Esophagus squamous epithelium (tissue), 5 donors: ENCODE measurements at places on chromosomes 3 and 15.

- H3K27me3 ChIP-seq: no peaks in the 10 kb centered on the region
- no peak for DNase-seq
- no peaks in the 10 kb centered on the region for H3K4me1 ChIP-seq
- H3K27ac ChIP-seq: no peak overlapping the region
Measured at GRCh38 chr3:159977295-159977694, 11.3 kb upstream of the IL12A start.

GRCh38 chr3:174863488-174863887 is 4.4 kb downstream of the NAALADL2 start:
- H3K4me1 ChIP-seq: peaks cover 2% of the 10 kb centered on the region
- no peak overlapping the region for H3K4me3 ChIP-seq
- no peaks in the 10 kb centered on the region for H3K36me3 ChIP-seq
- H3K27ac ChIP-seq: no peak overlapping the region

DNA sequence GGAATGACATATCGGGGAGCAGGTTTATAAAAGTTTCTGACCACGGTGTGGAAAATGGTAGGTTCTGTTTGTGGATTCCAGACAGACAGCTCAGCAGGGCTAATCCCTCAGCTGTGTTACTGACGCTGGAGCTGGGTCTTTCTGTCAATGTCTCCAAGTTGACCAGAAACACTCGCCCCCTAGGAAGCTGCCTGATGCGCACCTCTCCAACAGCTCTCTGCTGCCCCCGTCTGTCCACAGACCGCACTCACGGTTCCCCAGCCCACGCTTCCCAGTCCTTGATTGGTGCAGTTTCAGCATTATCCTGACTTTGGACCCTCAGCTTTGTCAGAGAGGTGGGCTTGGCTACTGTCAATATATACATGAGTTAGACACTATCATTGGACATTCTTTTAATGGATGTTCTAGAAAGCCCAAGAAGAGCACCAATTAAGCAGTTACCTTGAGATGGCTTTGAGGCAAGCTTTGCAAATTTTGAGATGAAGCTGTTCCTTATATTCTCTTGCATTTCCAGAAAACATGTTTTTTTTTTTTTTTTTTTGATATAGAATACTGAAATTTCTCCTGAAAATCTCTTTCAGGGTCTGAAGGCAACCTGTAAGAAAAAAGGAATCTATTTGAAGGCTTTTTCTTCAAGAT is 98.9 kb upstream of the TBC1D5 start:
- DNase-seq: no peak
- H3K27me3 ChIP-seq: no peaks in the 10 kb centered on the region
- H3K4me1 ChIP-seq: no peaks in the 10 kb centered on the region
- no peak overlapping the region for H3K27ac ChIP-seq
- H3K4me3 ChIP-seq: no peak overlapping the region

GRCh38 chr3:59150039-59150438 is 100.2 kb upstream of the CFAP20DC start:
- no peaks in the 10 kb centered on the region for H3K27me3 ChIP-seq
- no peak overlapping the region for H3K4me3 ChIP-seq
- H3K36me3 ChIP-seq: no peaks in the 10 kb centered on the region
- no peak for DNase-seq
- no peaks in the 10 kb centered on the region for H3K4me1 ChIP-seq

DNA sequence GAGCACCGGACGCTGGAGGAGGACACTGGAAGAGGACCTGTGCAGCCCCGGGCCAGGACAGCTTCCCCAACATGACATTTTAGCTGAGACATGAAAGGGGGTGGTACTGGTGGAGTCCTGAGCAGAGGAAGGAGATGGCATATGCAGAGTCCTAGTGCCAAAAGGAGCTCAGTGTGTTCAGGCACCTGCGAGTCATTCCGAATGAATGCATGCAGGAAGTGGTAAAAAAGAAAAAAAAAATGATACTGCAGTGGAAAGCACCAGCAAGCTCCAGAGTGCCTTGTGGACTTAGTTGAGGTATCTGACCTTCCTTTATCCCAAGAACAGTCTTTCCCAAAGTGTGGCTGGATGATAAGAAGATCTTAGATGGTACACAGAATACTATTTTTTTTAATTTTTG is 6.6 kb upstream of the ZNF148 start:
- no peaks in the 10 kb centered on the region for H3K36me3 ChIP-seq
- H3K4me1 ChIP-seq: peaks cover under 1% of the 10 kb centered on the region
- H3K4me3 ChIP-seq: no peak overlapping the region
- no peak for DNase-seq

- H3K27me3 ChIP-seq: no peaks in the 10 kb centered on the region
- no peak overlapping the region for H3K27ac ChIP-seq
- peaks cover 7% of the 10 kb centered on the region for H3K4me1 ChIP-seq
- no peak overlapping the region for H3K4me3 ChIP-seq
- no peak for DNase-seq
Measured at GRCh38 chr3:111668888-111669488, 73.8 kb upstream of the ZBED2 start.

DNA sequence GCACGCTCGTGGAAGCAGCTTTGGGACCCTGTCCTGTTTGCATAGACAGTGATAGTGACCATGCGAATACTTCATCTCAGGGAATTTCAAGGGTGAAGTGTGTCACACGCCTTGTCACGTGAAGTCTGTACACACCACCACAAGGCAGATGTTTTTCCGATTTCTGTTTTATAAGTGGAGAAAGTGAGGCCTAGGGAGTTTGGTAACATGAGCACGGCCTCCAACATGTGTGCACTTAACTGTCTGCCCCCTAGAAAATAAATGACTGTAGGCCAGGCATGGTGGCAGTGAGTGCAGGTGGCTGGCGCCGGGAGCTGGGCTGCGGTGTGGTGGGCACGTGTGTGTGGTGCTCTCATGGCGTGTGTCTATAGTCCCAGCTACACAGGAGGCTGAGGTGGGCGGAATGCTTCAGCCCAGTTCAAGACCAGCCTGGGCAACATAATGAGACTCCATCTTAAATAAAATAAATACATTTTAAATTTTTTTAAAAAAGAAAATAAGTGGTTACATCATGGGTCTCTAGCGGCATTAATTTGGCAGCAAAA is 42.0 kb downstream of the WHAMM start:
- no peak overlapping the region for H3K27ac ChIP-seq
- H3K27me3 ChIP-seq: no peaks in the 10 kb centered on the region
- H3K36me3 ChIP-seq: peaks cover 16% of the 10 kb centered on the region
- no peak for DNase-seq

GRCh38 chr3:146395164-146395563 is 74.2 kb downstream of the PLSCR2 start:
- DNase-seq: no peak
- no peaks in the 10 kb centered on the region for H3K36me3 ChIP-seq
- H3K27ac ChIP-seq: no peak overlapping the region
- peaks cover 7% of the 10 kb centered on the region for H3K4me1 ChIP-seq
- H3K4me3 ChIP-seq: no peak overlapping the region
- no peaks in the 10 kb centered on the region for H3K27me3 ChIP-seq

DNA sequence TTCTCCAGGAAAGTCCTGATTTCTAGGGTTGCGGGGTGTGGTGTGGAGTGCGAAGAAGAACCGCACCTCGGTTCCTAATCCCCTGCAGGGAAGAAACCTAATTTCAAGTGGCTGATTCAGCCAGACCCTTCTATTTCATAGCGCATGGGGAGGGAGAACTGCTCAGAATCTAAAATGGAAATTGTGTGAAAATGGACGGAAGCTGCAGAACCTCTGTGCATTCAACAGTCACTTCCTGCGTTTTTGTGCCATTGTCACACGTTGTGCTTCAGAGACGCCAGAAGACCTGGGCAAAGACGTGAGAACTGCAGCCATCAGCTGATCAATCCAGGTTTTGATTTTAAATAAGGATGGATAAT is 1.2 kb downstream of the SIDT1 start:
- H3K36me3 ChIP-seq: no peaks in the 10 kb centered on the region
- DNase-seq: no peak
- peak overlapping the region; percentile 70 for H3K27ac ChIP-seq
- H3K27me3 ChIP-seq: no peaks in the 10 kb centered on the region

- no peaks in the 10 kb centered on the region for H3K27me3 ChIP-seq
- peaks cover 10% of the 10 kb centered on the region for H3K4me1 ChIP-seq
- H3K4me3 ChIP-seq: peak overlapping the region; percentile 88
- peak overlapping the region; percentile 97 for H3K27ac ChIP-seq
- DNase-seq: no peak
Measured at GRCh38 chr15:82540984-82541431, 751 bp upstream of the RPS17 start.

DNA sequence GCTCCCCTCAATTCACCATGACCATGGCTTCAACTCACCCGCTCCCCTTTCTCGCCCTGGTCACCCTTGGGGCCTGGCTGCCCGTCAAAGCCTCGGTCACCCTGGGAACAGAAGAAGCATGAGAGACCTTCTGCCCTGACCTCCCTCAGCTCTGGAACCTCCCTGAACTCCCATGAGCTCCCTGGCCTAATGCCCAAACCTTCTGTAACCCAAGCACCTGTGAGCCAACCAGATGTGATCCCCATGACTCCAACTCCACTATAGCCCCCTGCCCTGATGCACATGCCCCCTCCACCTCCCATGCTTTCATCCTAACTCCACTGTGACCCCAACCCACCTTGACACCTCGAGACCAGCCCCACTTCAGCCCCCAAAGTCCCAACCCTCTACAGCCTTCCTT is 3.5 kb upstream of the UCN2 start:
- no peak for DNase-seq
- no peaks in the 10 kb centered on the region for H3K27me3 ChIP-seq
- H3K4me3 ChIP-seq: no peak overlapping the region
- H3K4me1 ChIP-seq: peaks cover 4% of the 10 kb centered on the region

DNA sequence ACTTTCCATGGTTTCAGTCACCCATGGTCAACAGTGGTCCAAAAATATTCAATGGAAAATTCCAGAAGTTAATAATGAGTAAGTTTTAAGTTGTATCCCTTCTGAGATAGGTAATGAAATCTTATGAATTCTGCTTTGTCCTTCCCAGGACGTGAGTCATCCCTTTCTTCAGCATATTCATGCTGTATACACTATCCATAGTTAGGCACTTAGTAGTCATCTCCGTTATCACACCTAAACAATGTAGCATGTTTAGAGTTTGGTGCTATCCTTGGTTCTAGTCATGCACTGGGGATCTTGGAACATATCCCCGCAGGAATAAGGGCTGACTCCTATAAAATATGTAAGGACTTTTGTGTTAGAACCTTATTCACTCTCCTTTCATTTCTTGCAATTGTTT is 153.2 kb downstream of the UNC13C start:
- no peaks in the 10 kb centered on the region for H3K36me3 ChIP-seq
- no peak for DNase-seq
- no peak overlapping the region for H3K4me3 ChIP-seq
- no peaks in the 10 kb centered on the region for H3K27me3 ChIP-seq
- H3K4me1 ChIP-seq: no peaks in the 10 kb centered on the region

DNA sequence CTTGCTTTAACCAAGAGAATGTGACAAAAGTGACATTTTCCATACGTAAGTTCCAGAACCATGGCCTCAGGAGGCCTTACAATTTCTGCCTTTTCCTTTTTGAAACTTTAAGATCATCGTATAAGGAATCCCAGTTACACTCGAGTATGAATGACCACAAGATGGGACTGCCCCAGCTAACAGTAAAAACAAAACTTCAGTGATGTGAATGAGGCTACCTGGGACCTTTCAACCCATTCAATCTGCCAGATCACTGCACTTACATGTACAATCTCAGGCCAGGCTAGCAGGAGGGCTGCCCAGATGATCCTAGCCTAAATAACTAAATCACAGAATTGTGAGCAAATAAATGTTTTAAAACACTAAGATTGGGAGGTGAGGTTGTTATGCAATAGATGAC is 328.8 kb downstream of the CNTN6 start:
- H3K4me3 ChIP-seq: no peak overlapping the region
- no peak overlapping the region for H3K27ac ChIP-seq
- no peak for DNase-seq

GRCh38 chr15:70038730-70039392 is 58.9 kb downstream of the TLE3 start:
- H3K4me3 ChIP-seq: no peak overlapping the region
- peaks cover 1% of the 10 kb centered on the region for H3K4me1 ChIP-seq
- H3K36me3 ChIP-seq: no peaks in the 10 kb centered on the region
- H3K27ac ChIP-seq: no peak overlapping the region

DNA sequence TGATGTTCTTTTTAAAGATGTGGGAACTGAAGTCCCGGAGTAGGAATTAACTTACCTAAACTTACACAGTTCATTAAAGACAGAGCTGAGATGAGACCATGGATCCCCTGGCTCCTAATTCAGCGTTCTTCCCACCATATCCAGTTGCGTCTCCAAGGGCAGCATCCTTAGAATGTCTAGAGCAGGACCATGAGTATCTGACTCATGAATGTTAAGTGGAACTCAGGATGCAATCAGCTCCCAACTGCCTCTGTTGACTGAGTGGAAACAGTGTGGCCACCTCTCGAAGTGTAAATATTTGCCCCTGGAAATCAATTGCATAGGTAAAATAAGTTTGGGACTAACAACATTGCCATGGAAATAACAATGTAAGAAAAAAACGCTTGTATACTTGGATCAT is 2.5 kb downstream of the SNTN start:
- no peaks in the 10 kb centered on the region for H3K27me3 ChIP-seq
- H3K4me3 ChIP-seq: no peak overlapping the region
- no peak overlapping the region for H3K27ac ChIP-seq
- no peaks in the 10 kb centered on the region for H3K4me1 ChIP-seq

DNA sequence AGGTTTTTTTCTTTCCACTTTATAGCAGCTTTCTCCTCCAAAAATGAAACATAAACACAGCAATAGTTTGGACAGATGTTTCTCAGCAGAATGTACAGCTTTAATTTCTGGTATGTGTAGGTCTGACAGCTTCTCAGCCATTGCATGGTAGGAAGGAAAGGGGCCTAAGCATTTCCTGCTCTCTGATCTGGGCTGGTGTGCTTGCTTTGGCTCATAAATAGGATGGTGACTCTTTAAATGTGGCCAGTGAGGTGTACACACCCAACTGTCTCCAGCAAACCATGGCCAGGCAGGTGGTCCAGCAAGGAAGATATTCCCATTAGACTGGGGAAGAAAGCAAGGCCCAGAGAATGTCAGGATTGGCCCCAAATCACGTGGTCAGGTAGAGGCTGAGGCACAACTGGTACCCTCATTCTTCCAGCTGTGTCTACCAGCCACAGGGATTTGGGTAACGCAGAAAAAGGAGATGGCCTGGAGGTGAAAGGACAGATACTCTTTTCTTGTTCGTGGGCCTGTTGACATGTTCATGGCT is 52.1 kb downstream of the ITGA11 start:
- H3K4me3 ChIP-seq: no peak overlapping the region
- no peak for DNase-seq
- no peaks in the 10 kb centered on the region for H3K36me3 ChIP-seq
- H3K4me1 ChIP-seq: no peaks in the 10 kb centered on the region
- no peaks in the 10 kb centered on the region for H3K27me3 ChIP-seq

- DNase-seq: no peak
- peak overlapping the region; percentile 75 for H3K27ac ChIP-seq
- no peak overlapping the region for H3K4me3 ChIP-seq
- peaks cover 4% of the 10 kb centered on the region for H3K4me1 ChIP-seq
- H3K36me3 ChIP-seq: no peaks in the 10 kb centered on the region
- no peaks in the 10 kb centered on the region for H3K27me3 ChIP-seq
Measured at GRCh38 chr3:45381168-45381852, 7.1 kb upstream of the LARS2 start.
